ENCODE measurements at places on chromosomes 13 and 19. TPM values are rescaled to one million over a fixed set of nuclear protein-coding genes. Genes with fewer than 3 reads are reported as not detected.
A peak's percentile ranks its signal among the peaks of the same experiment; 100 is the strongest.

- DNase-seq, result no peak
These were observed 82.1 kb downstream of the ATP8A2 start for GRCh38 chr13:25453850-25454365.

DNA sequence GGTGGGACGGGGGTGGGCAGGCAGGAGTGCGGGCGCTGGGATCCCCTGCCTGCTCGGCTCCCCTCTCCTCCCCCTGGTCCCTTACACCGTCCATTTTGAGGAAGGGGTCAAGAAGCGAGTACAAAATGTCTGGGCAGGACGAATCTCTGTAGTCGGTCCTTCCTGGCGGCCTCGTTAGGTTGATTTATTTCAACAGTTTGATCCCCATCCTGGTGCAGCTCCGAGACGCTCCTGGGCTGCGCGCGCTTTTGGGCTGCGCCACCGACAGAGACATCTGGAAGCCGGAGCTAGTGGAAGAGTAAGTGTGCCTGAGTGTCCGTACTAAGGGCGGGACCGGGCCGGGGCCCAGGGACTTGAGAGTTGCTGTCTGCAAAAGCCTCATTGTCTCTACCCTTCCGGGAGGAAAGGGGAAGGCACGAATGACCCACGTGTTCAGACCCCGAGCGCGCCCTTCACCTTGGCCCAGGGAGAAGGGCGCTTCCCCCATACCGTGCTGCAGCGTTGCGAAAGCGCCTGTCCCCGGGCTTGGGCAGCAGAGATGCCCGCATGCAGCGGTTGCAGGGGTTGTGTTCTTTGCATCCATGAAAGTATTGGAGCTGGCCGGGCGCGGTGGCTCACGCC, 1.8 kb downstream of the ZNF114 start:
- DNase-seq, result no peak

DNA sequence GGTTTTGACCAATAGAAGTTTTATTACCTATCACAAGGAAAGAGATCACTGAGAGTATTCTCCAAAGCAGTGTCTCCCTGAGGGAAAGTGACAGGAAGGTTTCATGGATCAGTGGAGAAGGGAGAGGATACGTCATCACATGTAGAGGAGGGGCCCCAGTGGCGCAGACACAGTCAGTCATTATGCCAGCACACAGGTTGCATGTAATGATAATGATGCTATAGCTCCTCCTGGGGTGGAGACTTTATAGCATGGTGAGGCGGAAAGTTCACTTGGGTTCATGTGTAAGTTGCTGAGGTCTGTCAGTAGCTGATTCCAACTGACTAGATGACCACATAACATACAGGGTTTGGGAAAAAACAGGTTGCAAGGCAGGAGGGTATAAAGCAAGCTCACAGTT, 88.8 kb downstream of the FNDC3A start:
- no peak for DNase-seq

- no peak for DNase-seq
These were observed 78.4 kb downstream of the DPF1 start for GRCh38 chr19:38145623-38146022.

DNA sequence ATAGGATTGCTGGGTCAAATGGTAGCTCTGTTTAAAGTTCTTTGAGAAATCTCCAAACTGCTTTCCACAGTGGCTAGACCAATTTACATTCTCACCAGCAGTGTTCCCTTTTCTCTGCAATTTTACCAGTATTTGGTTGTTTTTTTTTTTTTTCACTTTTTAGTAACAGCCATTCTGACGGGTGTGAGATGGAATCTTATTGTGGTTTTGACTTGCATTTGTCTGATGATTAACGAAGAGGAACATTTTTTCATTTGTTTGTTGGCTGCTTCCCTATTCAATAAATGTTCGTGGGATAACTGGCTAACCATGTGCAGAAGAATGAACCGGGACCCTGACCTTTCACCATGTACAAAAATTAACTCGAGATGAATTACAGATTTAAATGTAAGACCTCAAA, 31.2 kb downstream of the CYP4F2 start:
- DNase-seq, result no peak

The IRF2BP1 gene
- total RNA-seq, result 32.9 TPM

The CERS1 gene
- not detected for total RNA-seq

DNA sequence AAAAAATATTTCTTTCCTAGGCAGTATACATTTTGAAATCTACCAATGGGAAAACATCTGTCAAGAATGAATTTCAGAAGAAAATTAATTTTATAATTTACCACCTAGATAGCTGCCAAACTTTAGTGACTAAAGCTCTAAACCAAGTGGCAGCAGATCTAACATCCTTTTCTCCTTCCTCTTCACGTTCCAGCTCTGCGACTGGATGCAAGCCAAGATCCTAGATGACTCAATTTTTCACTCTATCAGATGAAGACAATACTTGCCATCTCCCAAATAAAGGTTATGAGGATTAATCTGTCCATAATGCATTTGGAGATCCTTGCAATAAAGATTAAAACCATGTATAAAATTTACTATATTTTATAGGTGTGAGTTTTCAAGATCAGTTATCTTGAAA, 66.7 kb upstream of the MIR17HG start:
- DNase-seq, result no peak

- DNase-seq, result no peak
These were observed 52.8 kb downstream of the TNFSF13B start for GRCh38 chr13:108322206-108322824.

The SAFB2 gene
- 218 TPM for total RNA-seq

- DNase-seq, result no peak
These were observed 35.2 kb downstream of the PIP5K1C start for GRCh38 chr19:3664879-3665642.

- DNase-seq, result no peak
These were observed 302.9 kb downstream of the ITGBL1 start for GRCh38 chr13:101755228-101755887.

- no peak for DNase-seq
These were observed 6.4 kb upstream of the ELF1 start for GRCh38 chr13:41025518-41025917.

DNA sequence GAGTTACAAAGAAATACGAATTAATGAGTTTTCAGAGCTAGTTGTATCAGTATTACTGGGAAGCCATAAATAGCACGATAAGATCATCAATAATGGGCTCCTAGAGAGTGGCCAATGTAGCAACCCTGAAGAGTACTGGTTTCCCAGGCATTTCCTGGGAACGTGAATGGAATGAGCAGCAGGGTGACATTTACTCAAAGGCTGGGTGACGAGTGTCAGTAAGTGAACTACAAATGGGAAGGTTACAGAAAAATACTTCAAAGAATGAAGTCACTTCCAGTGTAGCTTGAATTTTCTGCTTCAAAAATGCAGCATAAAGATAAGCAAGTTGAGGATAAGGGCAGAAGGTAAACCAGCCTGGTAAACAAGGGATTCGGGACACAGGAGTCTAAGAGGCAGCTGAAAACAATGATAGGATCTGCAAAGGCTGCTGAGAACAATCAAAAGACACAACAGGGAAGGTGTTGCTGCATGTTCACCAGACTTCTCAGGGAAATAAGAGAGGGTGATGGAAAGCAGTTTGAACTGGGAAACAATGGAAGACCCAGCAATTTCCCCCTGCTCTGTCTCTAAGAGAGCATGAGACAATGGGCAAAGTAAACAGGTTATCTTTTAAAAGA, 48.6 kb upstream of the POSTN start:
- DNase-seq, result no peak

DNA sequence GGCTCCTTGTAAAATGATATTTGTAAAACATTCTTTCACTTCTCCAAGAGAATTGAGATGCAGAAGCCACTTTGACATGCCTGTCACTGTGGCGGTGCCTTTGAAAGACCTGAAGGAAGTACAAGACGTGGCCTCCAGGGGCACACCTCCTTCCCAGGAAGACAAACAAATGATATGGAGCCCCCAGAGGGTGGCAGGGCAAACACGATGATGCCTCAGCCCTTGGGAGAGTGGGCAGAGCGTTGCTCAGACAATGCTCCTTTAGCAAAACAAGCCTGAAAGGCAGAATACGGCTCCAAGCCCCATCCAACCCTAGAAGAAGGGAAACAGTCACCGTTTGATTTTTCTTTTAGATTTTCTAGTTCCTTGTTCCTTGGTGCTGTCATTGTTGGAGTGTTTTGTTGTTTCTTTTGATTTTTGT, 9.2 kb upstream of the ATP12A start:
- DNase-seq, result no peak

- no peak for DNase-seq
These were observed 99.0 kb upstream of the MRI1 start for GRCh38 chr19:13665125-13665905.

DNA sequence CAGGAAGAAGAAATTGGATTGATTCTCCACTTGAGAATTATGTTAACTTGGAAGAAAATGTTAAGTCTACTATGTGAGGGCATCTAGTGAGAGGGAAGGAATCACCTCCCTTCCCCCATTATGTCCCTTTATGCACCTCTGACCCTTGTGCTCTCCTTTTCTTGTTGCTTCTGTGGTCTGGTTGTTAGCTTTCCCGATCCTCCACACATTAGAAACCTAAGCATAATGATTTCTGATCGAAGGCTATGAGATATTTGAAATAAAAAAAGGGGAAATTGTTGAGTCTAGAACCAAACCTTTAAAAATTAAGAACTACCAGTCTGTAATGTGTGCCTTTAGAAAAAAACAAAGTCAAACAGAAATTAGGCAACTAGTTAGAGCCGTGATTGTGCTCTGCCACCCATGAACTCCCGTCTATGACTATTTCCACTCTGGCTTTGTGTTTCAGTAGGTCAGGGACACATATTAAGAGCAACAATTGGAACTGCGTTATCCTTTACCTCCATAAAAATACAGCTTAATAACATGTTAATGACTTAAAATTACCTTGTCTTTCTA, 463 bp upstream of the GPC6 start:
- DNase-seq, result no peak

DNA sequence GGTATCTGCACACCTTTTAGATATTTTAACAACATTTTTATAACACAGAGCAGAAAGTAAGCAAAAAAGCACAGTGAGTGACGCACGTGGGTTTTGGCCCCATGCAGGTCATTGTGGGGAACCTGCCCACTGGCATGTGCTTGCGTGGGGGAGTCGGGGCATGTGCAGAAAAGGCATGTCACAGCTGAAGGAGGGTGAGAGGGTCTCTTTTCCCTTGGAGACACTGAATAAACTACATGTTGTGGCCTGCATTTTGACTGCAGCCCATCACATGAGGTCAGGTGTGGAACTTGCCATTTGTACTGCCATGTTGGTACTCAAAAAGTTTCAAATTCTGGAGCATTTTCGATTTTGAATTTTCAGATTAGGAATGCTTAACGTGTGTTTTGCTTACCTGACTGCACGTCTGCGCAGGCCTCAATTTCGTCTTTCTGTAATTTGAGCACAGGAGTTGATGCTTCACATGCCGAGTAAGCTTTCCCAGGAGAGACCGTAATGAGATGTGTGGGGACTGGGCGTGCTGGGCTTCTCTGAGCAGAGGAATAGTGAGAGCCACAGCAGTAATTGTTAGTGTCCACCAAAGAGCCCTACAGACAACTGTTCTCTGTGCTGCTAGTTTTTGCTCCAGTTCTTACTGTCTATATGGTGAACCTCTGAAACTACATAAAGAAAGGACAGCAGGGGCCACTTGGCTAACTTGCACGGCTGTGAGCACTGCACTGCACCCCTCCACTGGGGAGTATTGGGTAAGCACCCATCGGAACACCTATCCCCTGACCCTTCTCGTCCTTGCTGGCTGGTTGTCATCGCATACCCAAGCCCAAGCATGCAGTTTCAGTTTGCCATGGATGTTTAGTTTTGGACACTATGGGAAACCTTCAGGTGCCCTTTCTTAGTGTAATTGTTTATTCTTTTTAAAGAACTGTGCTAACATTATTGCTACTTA, 72.9 kb upstream of the GPR183 start:
- no peak for DNase-seq

The OR10H1 gene
- total RNA-seq, result not detected

GRCh38 chr13:97526556-97526955, 92.6 kb downstream of the RAP2A start:
- no peak for DNase-seq

- no peak for DNase-seq
These were observed 36.7 kb downstream of the CAPN12 start for GRCh38 chr19:38707512-38708114.

The TNNI3 gene
- not detected for total RNA-seq

- no peak for DNase-seq
These were observed 45.9 kb downstream of the SPTBN4 start for GRCh38 chr19:40512473-40513344.

- no peak for DNase-seq
These were observed 136.1 kb downstream of the KCTD12 start for GRCh38 chr13:76750126-76750525.

GRCh38 chr13:67003743-67004142, 226.4 kb downstream of the PCDH9 start:
- DNase-seq, result no peak

The FBXO27 gene
- not detected for total RNA-seq

- no peak for DNase-seq
These were observed 822.9 kb upstream of the PRR20A start for GRCh38 chr13:56317841-56318240.

The CEACAM6 gene
- total RNA-seq, result not detected

The ZNF846 gene
- total RNA-seq, result 34.0 TPM

The LYPD5 gene
- 0.60 TPM for total RNA-seq

GRCh38 chr19:31126236-31126635, 223.0 kb downstream of the TSHZ3 start:
- DNase-seq, result no peak

DNA sequence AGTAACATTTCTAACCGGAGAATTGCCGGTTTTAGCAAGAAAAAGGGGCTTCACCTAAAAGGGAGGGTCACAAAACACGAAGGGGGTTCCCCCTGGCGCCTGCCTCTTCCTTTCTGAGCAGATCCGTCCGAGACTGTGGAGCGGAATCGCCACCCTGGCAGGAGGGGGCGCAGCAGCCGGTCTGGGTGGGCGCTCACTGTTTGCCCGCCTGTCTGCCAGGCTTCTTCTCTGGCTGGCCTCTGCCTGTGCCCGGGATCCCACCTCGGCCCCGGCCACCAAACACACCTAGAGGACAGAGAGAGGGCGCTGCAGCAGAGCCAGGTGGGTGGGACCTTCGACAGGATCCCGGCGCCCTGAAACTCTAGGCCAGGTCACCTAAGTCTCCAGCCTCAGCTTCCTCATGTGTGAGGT, 15.6 kb downstream of the LSM4 start:
- peak; percentile 54 for DNase-seq

- no peak for DNase-seq
These were observed 329.6 kb downstream of the PCDH20 start for GRCh38 chr13:61086087-61086486.

The CBLC gene
- not detected for total RNA-seq

GRCh38 chr13:109180905-109181425, 551.6 kb downstream of the MYO16 start:
- DNase-seq, result no peak

The LILRB1 gene
- total RNA-seq, result 2.9 TPM

DNA sequence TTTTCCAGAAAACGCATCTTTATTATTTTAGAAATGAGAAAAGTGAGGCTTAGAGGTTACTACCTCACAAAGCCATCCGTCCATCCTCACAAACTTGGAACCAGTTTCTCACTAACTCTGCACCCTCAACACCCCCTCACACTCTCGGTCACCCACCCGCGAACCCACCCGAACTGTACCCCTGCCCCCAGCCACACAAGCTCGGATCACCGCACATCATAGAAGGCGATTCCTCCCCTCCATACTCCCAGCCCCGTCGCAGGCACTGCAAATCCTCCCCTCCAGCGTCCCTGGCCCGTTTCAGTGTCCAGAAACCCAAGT, 238 bp downstream of the ZNF260 start:
- no peak for DNase-seq

Measured in naive thymus-derived CD8-positive, alpha-beta T cell (primary cell).